Right lung (tissue), 10 donors: ENCODE measurements at places on chromosomes 16 and 17. TPM values are rescaled to one million over a fixed set of nuclear protein-coding genes. Genes with fewer than 3 reads are reported as not detected.

RFWD3 gene
- polyA plus RNA-seq, result 19.2 TPM

LPO gene
- 0.05 TPM for polyA plus RNA-seq

SLC35G6 gene
- 0.40 TPM for polyA plus RNA-seq

TBC1D28 gene
- polyA plus RNA-seq, result not detected

GRCh38 chr16:57262841-57263540, 17.9 kb downstream of the ARL2BP start:
- DNase-seq, result no peak

DNA sequence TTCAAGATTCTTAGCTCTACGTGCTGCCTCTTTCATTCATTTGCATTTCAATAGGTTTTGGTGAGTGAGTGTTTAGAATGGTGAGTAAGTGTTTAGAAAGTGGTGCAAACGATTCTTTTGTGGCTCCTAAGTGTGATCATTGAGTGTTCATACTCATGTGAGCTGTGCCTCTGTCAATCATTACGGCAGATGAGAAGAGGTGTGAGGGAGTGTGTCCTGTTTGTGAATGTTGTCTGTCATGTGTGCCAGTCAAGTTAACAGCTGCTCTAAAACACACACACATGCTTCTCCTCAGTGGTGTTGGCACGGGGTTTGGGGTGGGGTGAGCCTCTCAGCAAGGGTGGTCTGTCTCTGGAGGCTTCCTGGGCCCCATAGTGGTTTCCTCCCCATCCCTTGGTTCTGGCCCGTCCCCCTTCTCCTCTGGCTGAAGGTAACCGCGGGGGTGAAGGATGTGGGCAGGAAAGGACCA, 11.4 kb downstream of the MYL4 start:
- no peak for DNase-seq

DNA sequence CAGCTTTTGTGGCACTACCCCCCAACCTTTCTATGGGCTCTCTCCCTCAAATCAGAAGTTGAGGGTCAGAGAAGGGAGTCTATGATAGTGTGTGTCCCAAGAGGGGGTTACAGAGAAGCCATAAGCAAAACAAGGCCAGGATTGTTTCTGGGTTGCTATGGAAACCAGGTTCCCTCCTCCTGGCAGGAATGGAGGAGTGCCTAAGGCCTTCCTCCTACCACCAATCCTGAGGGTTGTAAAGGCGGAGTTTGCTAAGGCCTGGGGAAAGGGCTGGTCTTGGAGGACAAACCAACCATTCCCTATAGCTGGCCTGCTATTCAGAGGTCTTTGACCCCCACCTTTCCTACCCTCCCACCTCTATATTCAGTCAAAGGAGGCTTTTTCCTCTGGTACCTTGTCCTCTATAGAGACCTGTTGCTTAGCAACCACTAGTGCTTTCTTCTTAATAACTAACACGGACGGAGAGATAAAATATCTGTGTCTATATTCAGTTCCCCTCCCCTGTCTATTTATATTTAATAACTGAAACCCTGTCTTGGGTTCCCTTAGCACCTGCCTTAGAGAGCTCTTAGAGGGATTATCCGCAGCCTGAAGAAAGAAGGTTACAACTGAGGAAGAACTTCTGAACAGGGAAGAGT, 43.4 kb downstream of the NEUROD2 start:
- no peak for DNase-seq
